ENCODE measurements at places on chromosomes 2 and 18.

GRCh38 chr18:32167980-32168730, 21.7 kb upstream of the MEP1B start:
- DNase-seq = no peak

DNA sequence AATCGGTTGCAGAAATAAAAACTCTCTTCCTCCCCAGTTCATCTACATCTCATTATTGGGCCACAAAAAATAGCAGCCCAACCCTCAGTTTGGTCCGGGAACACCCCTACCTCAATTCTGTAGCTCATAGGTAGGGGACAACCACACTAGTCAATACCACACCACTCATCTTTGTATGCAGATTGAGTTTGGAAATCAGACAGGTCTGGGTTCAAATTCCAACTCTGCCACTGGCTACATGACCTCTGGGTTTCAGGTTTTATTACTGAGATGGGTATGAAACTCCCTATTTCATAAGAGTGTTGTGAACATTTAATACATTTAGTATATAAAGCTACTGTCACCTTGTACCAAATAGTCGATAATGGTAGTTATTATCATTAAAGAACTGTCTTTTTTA, 2.2 kb upstream of the SUCLG1 start:
- DNase-seq = no peak

DNA sequence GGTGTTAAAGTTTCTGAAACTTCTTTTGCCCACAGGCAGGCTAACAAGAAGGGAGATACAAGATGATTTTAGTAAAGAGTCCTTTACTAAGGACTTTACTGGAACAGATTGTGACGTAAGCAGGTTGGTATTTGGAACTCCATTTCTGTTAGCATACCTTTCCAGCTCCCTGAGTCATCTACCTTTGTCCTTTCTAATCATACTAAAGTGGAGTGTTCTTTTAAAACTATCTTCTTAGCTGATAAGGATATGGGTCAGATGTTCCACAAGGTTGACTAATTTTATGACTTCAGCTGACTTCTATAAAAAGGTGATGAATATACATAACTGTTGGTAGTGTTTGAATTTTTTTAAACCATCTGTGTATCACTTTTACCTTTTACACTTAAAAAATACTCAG, 21.1 kb downstream of the UGP2 start:
- peak; percentile 87 for DNase-seq

DNA sequence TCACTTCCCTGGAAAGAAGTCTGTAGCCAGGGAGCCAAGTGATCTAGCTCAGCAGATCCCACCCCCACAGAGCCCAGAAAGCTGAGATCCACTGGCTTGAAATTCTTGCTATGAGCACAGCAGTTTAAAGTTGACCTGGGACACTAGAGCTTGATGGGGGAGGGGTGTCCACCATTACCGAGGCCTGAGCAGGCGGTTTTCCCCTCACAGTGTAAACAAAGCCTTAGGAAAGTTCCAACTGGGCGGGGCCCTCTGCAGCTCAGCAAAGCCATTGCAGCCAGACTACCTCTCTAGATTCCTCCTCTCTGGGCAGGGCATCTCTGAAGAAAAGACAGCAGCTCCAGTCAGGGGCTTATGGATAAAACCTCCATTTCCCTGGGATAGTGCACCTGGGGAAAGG, 887.2 kb upstream of the LRATD1 start:
- DNase-seq = no peak

GRCh38 chr18:79987566-79987965, 797 bp downstream of the TXNL4A start:
- no peak for DNase-seq

DNA sequence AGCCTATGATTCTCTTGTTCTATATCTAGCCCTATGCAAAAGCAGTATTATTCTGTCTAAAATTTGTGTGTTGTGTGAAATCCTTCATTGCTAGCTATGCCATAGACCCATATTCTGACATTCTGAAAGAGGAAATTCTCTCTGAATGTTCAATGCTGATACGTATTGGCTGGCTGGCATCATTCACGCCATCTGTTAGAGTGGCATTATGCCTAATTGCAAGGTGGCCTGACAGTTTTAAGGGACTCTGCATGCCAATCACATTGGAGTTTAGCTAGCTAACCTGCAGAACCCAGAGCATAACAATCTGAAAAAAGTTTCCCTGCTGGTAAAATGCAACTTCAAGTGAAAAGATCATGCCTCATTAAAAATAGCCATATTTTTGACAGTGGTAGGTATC, 316.0 kb downstream of the SOX11 start:
- no peak for DNase-seq

- no peak for DNase-seq
These were observed 164.2 kb upstream of the ZNF521 start for GRCh38 chr18:25516121-25516520.

DNA sequence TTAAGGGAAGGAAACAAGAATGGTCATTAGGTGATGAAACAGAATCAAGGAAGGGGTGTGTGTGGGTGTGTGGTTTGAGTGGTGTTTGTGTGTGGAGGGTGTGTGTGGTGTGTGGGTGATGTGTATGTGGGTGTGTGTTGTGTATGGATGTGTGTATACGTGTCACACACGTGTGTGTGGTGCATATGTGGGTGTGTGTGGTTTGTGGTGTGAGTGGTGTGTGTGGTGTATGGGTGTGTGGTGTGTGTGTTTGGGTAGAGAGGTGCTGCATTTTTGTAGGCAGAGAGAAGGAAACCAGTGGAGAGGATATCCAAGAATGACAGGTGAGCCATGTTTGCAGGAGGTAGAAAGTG, 1.1 kb upstream of the CEP192 start:
- DNase-seq = no peak

Measured in PC-9 (cell line).